ENCODE measurements at places on chromosomes 7 and 10.

DNA sequence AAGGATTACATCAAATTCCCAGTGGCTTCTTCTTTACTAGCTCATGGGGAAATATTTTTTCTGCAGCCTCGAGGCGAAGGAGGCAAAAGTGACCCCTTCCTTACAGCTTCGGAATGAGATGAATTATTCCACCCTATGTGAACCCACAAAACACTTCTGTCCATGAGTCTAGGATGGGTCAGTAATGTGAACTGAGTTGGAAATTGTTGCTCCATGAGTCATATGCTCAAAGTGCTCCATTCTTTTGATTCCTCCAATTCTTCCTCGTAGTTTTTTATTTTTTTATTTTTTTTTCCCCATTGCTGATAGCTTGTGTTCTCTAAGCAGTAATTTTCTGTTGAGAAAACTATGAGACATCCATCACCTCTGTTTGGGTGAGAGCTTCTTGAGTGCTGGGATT lies 31.7 kb upstream of the FAM204A start:
- DNase-seq, result no peak

DNA sequence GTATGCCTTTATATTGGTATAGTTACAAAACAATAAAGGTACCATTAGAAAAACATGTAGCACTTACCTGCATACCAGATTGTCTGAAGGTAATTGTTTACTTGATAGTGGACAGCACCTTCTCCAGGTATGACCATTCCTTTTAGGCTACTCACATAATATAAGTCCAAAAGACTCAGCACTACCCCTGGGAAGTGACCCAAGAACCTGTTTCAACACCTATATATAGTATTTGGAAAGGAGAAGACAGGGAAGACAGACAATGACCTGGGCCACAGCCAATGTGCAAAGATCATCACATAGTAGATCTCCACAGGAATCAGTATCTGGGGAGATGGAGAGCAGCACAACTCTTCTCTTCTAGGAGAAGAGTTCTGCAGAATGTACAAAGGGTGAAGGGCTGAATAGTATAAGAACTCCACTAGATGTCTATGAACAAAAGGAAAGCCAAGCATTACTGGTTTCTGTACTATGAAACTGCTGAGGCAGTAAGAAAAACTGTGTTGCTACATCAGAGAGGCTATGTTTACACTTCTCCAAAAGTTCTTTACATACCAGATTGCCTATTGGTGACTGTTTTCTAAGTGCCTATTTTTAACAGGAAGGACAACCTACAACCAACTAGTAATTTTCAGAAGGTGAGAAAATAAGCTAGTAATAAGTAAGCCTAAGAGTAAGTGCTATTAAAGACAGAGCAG lies 159.2 kb downstream of the BTAF1 start:
- no peak for DNase-seq

GRCh38 chr7:135160098-135160857 lies 10.2 kb downstream of the CYREN start:
- DNase-seq, result no peak

DNA sequence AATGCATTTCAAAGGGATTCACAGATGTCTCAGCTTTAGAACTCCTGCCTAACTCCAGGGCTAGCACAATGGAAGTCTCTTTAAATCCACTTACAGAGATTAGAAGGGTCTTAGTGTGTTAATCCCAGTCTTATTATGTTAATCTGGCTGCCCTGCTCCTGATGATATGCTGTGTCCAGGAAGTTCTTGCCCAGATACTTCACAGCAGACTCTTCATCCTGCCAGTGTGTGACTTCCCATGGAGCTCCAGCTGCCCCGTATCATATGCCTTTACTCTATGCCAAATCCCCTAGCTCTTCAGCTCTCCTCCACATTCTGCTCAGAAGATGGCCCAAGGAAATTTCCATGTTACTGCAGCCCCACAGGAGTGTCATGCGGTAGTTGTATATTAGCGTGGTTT lies 533.8 kb downstream of the GALNT17 start:
- DNase-seq, result no peak

DNA sequence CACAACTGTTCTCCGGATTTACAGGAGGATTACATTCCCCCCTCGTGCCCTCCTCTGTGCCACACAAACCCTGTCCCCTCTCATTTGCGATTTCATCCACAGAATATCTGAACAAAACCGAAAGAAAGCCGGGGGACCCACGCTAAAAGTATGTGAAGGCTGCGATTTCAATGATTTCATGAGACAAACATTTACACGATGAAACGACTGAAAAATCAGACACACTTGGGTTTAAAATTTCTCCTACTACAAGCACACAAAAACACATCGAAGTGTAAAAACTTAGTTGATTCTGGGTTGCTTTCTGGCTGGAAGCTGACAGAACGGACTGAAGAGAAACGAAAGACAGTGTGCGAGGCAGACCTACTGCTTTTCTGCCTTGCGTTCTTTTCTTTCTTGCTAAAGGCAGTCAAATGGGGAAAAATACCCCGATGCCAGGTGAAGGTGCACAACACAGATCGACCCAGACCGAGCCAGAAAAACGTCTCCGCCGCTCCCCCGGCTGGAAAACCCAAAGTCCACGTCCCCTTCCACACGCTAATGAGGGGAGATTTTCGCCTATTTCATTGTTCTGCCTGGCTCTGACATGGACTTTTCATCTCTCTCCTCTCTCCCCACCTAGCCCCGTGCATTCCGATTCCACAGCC lies 1.2 kb downstream of the HIPK2 start:
- DNase-seq, result peak; percentile 27

GRCh38 chr10:49360271-49361177 lies 35.4 kb downstream of the DRGX start:
- no peak for DNase-seq

GRCh38 chr7:38169847-38170246 lies 8.2 kb upstream of the STARD3NL start:
- DNase-seq, result no peak

GRCh38 chr10:63697956-63698786 lies 177.0 kb downstream of the REEP3 start:
- no peak for DNase-seq

- no peak for DNase-seq
Measured at GRCh38 chr10:123011987-123012386, 3.2 kb downstream of the ACADSB start.

- DNase-seq, result no peak
Measured at GRCh38 chr7:111009526-111010040, 81.3 kb upstream of the LRRN3 start.

- DNase-seq, result no peak
Measured at GRCh38 chr10:97279121-97279815, 13.2 kb downstream of the ARHGAP19 start.

DNA sequence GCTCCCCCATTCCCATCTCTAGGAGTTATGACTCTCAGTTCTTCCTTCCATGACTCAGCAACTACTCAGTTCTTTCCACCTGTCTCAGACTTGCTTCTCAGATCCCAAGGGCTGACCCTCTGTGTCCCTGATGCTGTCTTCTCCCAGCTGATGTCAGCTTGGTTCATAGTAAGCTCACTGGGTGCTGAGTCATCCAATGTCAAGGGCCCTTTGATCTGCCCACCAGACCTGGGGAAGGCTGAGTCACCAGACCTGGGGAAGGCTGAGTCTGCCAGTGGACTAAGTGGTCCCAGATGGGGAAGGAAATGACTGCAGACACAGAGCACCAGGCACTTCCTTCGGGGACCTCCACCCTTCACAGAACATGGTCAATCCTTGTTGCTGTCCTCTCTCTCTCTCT lies 76.1 kb upstream of the ZEB1 start:
- peak; percentile 77 for DNase-seq

GRCh38 chr10:12400266-12400931 lies 51.1 kb downstream of the CAMK1D start:
- no peak for DNase-seq

GRCh38 chr7:159158888-159159405 lies 14.3 kb upstream of the VIPR2 start:
- DNase-seq, result no peak

DNA sequence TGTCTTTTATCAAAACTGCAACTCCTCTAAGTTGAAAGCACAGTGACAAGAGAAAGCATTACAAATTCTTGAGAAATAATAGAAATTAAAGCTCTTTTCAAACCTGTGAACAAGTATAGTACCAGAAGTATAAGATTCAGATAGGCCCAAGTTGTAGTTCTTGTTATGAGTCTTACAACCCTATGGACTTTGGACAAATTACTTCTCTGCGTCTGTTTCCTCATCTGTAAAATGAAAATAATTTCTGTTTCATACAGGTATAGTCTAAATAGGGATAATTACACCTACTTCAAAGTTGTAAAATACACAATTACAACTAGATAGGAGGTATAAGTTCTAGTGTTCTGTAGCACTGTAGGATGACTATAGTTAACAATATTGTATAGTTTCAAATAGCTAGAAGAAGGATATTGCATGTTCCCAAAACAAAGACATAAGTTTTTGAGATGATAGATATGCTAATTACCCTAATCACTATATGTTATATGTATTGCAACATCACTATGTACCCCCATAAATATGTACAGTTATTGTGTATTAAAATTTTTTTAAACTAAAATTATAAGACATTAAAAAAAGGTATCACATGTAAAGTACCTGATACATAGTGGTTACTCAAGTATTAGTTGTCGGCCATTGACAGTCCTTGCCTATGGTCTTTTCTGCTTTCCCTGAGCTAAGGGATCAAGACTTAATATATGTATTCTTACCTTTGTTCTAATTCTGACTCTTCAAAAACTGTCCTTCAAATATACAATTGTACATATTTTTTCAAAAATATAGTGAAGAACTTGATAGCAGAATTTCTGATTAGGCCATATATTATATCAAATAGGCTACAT lies 1.8 kb upstream of the WASL start:
- no peak for DNase-seq

GRCh38 chr7:113083132-113083815 lies 3.4 kb downstream of the GPR85 start:
- DNase-seq, result no peak

DNA sequence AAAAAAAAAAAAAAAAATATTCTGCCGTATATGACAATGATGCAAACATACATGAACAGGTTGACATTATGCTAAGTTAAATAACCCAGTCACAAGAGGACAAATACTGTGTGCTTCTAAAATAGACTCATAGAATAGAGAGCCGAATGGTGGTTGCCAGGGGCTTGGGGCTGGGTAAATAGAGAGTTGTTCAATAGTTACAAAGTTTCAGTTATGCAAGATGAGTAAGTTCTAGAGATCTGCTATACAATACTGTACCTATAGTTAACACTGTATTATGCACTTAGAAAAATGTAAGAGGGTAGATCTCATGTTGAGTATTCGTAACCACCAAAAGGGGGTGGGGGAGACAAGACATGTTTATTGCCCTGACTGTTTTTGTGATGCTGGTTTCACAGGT lies 77.1 kb upstream of the GNAI1 start:
- no peak for DNase-seq

- no peak for DNase-seq
Measured at GRCh38 chr7:68485253-68485917, 1112.9 kb upstream of the AUTS2 start.

- DNase-seq, result no peak
Measured at GRCh38 chr7:128161466-128162125, 79.5 kb upstream of the LEP start.

DNA sequence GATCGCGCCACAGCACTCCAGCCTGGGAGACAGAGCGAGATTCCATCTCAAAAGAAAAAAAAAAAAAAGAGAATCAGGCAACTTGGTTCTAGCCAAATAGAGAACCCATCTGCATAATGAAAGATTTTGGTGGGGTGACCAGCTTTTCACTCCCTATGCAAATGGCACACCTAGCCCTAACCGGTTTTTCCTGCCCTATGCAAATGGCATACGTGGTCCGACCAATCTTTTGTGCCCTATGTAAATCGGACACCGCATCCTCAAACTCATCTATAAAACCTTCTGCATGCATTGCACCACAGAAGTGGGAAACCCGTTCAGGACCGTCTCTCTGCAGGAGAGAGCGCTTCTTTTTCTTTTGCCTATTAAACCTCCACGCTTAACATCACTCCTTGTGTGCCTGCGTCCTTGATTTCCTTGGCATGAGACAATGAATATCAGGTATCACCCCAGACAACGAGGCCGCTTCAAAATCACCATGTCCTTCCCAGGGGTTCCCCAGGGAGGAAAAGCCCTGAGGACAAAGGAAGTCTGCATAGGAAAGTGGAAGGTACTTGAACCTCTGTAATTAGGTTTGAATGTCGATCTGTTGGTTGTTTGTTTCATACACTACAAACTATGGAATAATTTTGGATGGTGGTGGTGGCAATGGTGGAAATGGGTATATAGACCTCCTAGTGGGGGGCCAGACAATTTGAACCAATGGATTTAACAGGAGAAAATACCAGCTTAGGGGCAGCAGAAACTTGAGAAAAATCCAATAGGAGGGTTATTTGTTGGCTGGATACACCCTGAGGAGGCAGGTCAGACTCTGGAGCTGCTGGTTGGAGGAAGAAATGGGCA lies 396.2 kb downstream of the TYW1 start:
- no peak for DNase-seq

DNA sequence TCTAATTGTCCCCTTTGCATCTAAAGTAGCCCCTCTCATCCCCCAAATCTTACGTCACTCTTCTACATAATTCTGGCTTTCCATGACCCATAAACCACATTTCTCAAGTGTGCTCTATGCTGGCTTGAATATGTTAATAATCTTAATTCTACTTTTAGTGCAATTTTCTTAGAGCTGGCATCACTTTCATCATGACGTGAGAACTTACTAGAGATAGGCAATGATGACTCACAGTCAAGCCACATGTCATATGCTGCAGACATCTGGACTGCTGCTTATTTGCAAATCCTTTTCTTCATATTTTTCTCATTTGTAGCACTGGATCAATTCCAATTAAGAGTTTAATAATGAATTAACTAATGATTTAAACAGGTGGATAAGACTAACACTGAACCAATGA lies 260.7 kb upstream of the PRKCQ start:
- DNase-seq, result no peak

- DNase-seq, result no peak
Measured at GRCh38 chr10:10587744-10588393, 429.8 kb upstream of the CELF2 start.

GRCh38 chr7:43454936-43455518 lies 127.9 kb upstream of the STK17A start:
- DNase-seq, result no peak

DNA sequence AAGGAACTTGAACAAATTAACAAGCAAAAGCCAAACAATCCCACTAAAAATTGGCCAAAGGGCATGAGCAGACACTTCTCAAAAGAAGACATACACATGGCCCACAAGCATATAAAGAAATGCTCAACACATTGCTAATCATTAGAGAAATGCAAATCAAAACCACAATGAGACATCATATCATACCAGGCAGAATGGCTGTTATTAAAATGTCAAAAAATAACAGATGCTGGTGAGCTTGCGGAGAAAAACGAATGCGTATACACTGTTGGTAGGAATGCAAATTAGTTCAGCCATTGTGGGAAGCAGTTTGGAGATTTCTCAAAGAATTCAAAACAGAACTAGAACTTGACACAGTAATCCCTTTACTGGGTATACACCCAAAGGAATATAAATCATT lies 311.7 kb upstream of the HPS1 start:
- DNase-seq, result no peak
